ENCODE measurements at places on chromosomes 1 and 21.

DNA sequence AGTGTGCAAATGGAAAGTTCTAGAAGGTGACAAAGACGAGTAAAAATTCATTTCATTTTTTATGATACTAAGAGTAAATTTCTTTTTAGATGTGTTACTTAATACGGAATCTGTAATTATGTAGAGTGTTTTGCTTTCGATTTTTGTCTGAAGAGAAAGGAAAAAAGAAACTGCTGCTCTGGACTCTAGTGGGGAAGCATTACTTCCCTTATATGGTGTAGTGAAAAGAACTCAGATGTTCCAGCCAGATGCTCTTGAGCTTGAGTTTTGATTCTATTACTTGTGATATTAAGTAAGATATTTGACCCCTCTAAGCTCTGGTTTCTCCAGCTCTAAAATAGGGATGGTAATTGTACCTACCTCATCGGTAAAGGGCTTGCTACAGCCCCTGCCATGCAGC is 12.2 kb upstream of the GPR161 start:
- no peak for DNase-seq

DNA sequence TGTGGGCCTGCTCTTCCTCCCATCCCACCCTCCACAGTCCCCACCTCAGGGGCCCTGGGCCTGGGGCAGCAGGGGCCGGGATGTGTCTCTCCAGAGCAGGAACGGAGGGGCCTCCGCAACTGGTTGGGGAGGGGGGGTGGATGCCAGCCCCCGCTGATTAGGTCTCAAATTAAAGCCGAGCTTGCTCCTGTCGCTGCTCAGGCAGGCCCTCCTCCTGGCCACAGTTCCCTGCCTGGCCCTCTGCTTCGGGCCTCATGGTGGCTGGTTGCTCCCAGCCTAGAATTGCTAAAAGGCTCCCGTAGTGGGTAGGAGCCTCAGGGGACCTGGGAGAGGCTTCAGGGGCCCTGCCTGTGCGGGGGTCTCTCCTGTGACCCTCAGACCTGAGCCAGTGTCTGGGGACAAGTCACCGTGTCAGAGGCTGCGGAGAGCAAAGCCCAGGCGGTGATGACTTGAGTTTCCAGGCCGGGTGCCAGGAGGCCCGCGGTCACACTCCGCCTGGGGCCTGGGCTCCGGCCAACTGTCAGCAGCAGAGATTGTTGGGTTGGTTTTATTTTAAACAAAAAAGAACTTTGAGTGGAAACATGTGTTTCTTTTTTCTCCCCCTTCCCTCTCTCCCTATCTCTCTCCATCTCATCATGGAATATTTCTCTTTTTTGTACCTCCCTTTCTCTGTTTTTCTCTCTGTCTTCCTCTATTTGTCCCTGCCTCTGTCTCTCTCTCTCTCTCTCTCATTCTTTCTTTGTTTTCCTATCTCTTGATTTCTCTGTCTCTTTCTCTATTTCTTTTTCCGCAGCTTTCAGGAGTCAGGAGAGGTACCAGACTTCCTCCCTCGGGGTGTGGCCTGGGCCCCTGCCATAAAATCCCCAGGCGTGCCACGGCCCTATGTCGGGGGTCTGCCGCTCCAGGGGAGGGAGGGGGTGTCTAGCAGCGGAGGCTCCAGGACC is 20.0 kb upstream of the EPHA2 start:
- DNase-seq, result peak; percentile 87

GRCh38 chr21:39388811-39389155 is 39.9 kb upstream of the HMGN1 start:
- DNase-seq, result no peak

GRCh38 chr1:80384083-80384830 is 1377.7 kb upstream of the ADGRL4 start:
- peak; percentile 62 for DNase-seq

- no peak for DNase-seq
These were observed 847 bp downstream of the SELENON start for GRCh38 chr1:25800703-25801377.

DNA sequence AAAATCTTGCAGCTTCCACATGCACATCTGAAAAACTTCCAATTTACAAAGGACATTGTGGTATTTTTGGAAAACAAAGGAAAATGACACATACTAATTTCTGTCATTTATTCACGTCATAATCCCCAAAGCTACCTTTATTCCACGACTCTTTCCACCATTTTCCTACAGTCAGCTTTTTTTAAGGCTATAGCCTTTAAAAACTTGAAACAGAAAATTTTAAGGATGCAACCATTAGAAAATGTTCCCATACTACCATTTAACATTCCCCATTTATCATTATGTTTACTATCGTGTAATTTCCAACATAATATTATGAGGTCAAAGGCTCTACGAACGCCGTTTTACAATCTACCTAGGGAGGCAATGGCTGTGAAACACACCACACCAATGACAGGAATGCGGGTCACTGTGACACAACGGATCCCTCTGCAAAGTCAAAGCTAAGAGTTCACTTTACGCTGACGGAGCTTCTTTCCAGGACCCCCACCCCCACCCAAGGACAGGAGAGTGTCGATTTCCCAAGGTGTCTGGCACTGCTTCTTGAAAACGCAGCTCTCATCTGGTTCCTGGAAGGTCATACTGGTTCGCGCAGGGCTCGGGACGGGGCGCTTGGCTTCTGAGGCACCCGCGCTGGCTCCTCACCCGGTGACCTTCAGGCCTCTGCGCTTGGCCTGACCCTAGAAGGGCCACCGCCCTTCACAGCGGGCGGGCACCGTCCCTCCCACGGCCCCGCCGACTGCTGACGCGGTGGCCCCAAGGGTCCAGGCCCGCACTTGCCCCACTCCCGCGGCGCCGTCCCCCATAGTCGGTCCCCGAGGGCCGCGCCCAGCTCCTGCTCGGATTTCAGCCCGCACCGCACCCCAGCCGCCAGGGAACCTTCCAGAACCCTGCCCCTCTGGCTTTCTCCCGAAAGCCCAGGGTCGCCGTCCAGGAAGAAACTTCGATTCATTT is 50.5 kb upstream of the ATF3 start:
- DNase-seq, result peak; percentile 23

Data from fibroblast of pulmonary artery (primary cell).